ENCODE measurements at places on chromosomes 1 and 21.

- no peak for DNase-seq
Measured at GRCh38 chr1:74856174-74856573, 123.2 kb downstream of the TYW3 start.

GRCh38 chr1:177044390-177044789 is 120.1 kb downstream of the ASTN1 start:
- no peak for DNase-seq

DNA sequence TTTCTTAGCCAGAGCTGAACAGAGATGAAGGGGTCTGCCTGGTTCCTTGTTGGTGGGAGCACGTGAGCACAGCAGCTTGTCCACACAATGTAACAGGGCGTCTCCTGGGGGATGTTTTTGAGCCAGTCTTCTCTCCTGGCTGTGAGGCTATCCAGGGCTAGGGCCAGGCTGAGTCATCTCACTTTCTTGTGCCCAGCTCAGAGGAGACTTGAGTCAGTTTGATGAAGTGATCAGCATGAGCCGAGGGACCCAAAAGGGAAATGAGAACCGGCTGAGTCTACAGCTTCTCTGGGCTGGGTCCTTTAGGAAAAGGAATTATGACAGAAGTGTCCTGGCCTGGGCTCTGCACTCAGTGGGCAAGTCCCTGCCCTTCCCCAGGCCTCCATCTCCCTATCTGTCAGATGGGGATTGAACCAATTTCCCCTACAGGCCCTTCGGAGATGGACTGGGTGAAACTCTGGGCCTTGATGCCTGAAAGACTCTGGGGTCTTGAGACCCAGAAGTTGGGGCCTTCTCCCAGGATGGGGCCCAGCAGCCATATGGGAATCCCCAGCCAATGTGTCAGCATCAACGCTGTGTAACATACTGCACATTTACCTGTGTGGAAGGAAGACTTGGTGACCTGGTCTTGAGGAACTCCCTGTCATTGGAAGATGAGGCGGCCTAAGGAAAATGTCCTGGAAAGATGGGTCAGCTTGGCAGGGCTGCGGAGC is 36.6 kb downstream of the DMRTB1 start:
- no peak for DNase-seq

DNA sequence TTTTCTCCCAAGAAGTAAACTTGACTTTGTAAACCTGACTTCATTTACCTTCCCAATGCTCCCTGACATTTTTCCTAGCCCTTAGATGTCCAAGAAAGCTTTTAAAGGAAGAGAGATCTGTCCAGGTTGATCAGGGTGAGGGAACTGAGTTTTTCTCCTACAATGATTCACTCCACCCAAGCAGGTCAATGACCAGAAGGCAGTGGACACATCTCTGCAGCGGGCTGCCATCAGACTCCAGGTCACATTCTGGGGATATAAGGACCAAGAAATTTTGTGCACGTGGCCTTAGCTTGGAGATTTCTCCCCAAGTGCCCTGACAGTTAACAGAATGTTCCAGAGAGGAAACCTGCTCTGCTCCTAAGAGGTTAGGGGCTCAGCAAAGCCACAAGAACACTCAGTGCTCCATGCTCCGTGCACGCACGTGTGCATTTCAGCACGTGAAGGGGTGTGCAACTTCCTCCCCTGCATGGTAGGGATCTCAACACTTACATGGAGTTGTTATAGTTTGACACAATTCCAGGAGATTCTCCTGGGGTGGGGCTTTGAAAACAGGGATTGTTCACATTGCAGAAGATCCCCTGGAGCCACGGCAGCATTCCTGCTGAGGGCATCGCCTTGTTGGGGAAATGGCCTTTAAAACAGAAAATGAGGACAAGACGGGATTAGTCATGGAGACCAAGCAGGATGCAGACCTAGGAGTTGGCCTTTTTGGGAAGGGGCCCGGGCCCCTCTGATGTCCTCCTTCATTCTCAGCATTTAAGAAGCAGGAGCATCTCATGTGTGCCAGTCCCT is 9.8 kb downstream of the ABCA4 start:
- DNase-seq: no peak

DNA sequence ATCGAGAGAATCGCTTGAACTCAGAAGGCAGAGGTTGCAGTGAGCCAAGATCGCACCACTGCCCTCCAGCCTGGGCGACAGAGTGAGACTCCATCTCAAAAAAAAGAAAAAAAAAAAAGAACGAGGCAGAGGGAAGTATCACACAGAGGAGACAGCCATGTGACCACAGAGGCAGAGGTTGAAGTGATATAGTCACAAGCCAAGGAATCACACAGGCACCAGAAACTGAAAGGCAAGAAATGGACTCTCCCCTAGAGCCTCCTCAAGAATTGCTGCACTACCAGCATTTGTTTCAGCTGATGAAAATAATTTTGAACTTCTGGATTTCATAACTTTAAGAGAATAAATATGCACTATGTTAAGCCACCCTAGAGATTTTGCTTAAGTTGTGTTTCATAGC is 459.6 kb downstream of the PTPRC start:
- no peak for DNase-seq

Measured in ACHN (cell line).